Stimulated activated CD4-positive, alpha-beta T cell treated with anti-CD3 and anti-CD28 coated beads, TNF-alpha, amount 100 ng/mL, for 48 hours (primary cell): ENCODE measurements at places on chromosomes 13 and 19.

DNA sequence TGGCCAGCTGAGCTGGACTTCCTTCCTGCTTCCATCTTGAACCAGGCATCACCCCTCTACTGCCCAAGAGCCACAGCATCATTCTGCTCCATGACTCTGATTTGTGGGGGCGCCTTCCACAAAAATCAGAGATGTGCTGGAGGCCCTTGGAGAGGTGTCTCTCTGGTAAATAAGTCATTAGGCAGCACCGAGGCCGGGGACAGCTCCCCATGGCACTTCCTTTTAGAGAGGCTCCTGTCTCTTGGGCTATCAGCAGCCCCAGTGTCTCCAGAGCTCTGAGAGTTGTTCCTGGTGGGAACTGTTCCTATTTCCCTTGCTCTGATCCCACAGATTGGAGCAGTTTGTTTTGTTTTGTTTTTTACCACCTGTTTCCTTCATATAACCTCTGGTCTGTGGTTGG lies 19.9 kb downstream of the NWD1 start:
- DNase-seq: no peak

DNA sequence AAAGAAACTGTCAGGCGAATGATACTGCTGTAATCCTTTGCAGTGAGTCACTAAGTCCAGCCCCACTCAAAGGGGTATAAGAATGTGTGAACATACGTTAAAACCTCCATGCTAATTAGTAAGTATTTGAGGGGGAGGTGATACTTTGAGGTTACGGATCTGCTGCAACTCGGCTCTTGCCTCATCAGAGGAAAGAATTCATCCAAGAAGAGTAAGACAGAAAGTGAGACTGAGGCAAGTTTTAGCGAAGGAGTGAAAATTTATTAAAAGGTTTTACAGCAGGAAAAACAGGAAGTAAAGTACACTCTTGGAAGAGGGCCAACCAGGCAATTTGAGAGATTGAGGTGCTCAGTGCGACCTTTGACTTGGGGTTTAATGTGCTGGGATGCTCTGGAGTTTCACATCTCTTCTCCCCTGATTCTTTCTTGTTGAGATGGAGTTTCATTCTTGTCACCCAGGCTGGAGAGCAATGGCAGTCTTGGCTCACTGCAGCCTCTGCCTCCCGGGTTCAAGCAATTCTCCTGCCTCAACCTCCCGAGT lies 9.8 kb downstream of the CLEC4M start:
- peak; percentile 40 for DNase-seq

GRCh38 chr13:73715911-73716510 lies 418.2 kb downstream of the KLF12 start:
- no peak for DNase-seq

- no peak for DNase-seq
These were observed at the start of gene C19orf18 for GRCh38 chr19:57974434-57974833. Gene C19orf18 (minus strand): TSS chr19:57974534. CDS start chr19:57974432, 102 bp downstream.

DNA sequence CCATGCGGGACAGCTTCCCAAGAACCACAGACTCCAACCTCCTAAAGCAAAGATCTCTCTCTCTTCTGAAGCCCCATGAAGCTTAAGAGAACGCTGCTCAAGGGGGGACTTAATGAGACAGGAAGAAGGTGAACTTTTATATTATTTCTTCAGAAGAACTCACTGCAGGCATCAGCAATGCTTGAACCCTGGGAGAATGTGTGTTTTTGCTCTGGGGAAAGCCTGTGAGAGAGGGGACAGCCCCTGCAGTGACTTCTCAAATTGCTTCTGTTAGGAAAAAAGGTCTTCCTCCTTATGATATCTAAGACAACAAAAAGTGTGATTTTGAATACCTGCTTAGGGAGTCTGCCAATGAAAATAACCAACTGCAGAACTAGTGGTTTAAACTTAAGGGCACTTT lies 23.0 kb downstream of the GJA3 start:
- DNase-seq: no peak
